Natural killer cell (primary cell): ENCODE measurements at places on chromosomes 5 and 9. TPM values are rescaled to one million over a fixed set of nuclear protein-coding genes. Genes with fewer than 3 reads are reported as not detected.

FAM163B gene
- total RNA-seq = not detected

PTGER4 gene
- total RNA-seq = 112 TPM

ATP10B gene
- total RNA-seq = not detected

LRRTM2 gene
- total RNA-seq = 0.43 TPM

FOXD4 gene
- total RNA-seq = not detected

DNA sequence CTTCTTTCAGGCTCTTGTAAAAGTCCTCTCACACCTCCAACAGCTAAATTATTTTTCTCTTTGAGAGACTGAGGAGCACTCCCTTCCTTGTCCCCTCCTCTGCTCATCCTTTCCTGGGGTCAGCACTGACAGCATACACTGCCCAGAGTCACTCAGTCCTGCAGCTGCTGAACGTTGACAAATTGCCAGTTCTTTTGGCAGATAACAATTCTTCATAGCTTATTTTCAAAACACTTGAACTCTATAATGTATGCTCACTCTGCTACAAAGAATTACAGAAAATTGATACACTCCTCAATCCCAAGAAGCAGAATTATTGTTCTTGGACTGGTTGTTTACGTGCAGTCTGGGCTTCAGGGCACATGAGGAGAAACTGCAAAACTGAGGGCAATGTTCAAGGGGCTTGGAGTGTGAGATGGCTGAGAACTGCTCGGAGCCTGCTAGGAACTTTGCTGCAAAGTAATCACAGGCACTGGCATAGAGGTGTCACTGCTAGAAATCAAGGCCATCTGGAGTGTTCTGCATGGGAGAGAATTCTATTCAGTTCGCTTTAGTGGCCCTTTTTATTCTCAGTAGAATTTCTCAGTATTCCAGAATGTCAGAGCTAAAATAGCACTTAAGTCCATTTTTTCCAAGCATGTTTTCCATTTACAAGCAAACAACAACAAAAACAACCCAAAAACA lies 96.4 kb upstream of the SPOCK1 start:
- H3K4me1 ChIP-seq = no peaks in the 10 kb centered on the region
- H3K36me3 ChIP-seq = no peaks in the 10 kb centered on the region
- H3K27ac ChIP-seq = no peak overlapping the region
- no peak for DNase-seq

DNA sequence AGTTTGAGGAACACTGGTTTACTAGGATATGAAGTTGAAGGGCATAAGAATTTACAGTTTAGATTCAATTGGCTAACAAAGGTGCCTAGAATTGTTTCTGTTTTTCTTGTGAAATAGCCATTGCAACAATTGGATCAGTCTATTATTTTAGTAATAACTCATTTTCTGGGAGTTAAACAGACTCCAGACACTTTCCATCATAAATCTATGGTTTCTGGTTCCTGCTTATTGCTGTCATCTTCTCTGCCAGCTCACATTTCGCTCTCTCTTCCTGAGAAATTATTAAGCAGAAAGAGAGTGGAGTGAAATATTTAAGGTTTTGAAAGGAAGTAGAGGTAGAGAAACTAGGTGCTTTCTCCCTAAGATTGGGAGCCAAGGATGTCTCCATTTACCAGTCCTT lies 165.1 kb upstream of the PRR16 start:
- no peaks in the 10 kb centered on the region for H3K27me3 ChIP-seq
- no peak for DNase-seq
- H3K36me3 ChIP-seq = no peaks in the 10 kb centered on the region
- no peak overlapping the region for H3K4me3 ChIP-seq
- H3K27ac ChIP-seq = no peak overlapping the region

GRCh38 chr5:56974241-56974640 lies 22.3 kb upstream of the MIER3 start:
- H3K4me1 ChIP-seq = no peaks in the 10 kb centered on the region
- no peaks in the 10 kb centered on the region for H3K36me3 ChIP-seq
- DNase-seq = no peak

GRCh38 chr9:107631788-107632187 lies 142.2 kb upstream of the KLF4 start:
- no peak for DNase-seq
- no peaks in the 10 kb centered on the region for H3K36me3 ChIP-seq
- H3K4me3 ChIP-seq = no peak overlapping the region
- no peaks in the 10 kb centered on the region for H3K4me1 ChIP-seq

GRCh38 chr9:109780453-109781033 lies 545 bp downstream of the PALM2AKAP2 start:
- no peak overlapping the region for H3K27ac ChIP-seq
- DNase-seq = no peak
- H3K4me1 ChIP-seq = no peaks in the 10 kb centered on the region
- no peak overlapping the region for H3K4me3 ChIP-seq

- no peak for DNase-seq
- H3K4me3 ChIP-seq = no peak overlapping the region
- no peaks in the 10 kb centered on the region for H3K27me3 ChIP-seq
- no peak overlapping the region for H3K27ac ChIP-seq
- H3K4me1 ChIP-seq = no peaks in the 10 kb centered on the region
- H3K36me3 ChIP-seq = no peaks in the 10 kb centered on the region
Measured at GRCh38 chr5:156716591-156717380, 133.3 kb upstream of the PPP1R2B start.

- H3K4me3 ChIP-seq = no peak overlapping the region
- H3K36me3 ChIP-seq = no peaks in the 10 kb centered on the region
- DNase-seq = no peak
- no peak overlapping the region for H3K27ac ChIP-seq
Measured at GRCh38 chr9:77997611-77998284, 33.9 kb downstream of the GNAQ start.

DNA sequence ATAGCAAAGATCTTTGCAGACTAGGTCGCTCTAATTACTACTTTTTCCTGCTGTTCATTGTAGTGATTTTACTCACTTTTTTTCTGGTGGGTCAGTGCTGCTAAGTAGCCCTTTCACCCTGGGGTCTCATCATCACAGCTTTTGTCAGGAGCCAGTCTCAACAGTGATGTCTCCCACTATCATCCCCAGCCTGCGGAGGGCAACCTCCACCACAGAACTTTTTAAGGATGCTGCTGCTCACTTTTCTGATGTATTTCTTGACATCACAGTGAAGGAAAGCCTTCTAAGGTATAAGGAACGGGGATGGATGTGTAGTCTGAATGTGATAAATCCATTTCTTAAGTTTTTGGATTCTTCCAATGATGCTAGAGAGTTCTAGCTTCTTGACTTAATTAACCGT lies 242.5 kb upstream of the RIOK2 start:
- no peak overlapping the region for H3K27ac ChIP-seq
- no peaks in the 10 kb centered on the region for H3K36me3 ChIP-seq
- peak; percentile 3 for DNase-seq

- H3K27ac ChIP-seq = no peak overlapping the region
- no peaks in the 10 kb centered on the region for H3K4me1 ChIP-seq
- no peaks in the 10 kb centered on the region for H3K36me3 ChIP-seq
- no peaks in the 10 kb centered on the region for H3K27me3 ChIP-seq
- no peak for DNase-seq
Measured at GRCh38 chr5:60458666-60459065, 241.3 kb downstream of the DEPDC1B start.

GRCh38 chr9:127390248-127390545 lies 6.8 kb upstream of the SLC2A8 start:
- no peak for DNase-seq
- H3K27me3 ChIP-seq = peaks cover 40% of the 10 kb centered on the region
- no peaks in the 10 kb centered on the region for H3K36me3 ChIP-seq
- peaks cover 18% of the 10 kb centered on the region for H3K4me1 ChIP-seq
- H3K4me3 ChIP-seq = no peak overlapping the region

DNA sequence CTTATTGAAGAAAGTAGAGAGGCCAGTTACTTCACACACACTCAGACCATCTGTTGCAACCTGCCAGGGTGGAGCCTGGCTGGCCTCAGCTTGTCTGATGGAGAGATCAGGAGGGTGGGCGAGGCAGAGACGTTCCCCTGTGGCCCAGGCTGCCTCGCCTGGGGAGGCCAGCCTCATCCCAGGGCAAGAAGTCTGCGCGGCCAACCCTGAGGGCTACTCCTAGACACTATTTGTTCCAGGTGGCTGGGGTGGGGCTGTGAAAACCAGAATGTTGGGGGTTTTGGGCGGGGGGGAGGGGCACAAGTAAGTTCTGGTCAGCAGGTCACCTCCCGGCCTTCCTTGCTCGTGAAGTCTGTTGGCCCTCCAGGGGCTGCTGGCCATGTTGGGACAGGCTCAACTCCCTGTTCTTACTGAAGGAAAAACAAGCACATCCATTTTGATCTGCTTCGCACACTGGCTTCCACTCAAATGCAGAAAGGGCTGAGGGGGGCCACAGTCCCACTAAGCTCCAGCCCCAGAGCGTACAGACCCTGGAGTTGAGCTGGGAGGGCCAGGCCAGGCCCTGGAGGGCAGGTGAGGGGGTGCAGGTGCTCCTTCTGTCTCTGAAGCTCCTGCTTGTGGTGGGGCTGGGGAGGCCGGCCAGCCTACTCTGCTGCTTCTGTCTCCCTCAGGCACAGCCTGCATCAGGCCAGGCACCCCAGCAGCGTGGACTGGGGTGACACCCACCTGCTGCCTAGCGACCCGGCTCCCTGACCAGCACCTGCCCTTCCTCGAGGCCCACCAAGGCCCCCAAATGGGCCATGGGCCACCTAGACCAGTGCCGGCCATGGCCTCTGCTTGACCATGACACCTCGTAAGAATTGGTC lies 46.6 kb downstream of the SECISBP2 start:
- peaks cover 26% of the 10 kb centered on the region for H3K36me3 ChIP-seq
- DNase-seq = no peak
- no peaks in the 10 kb centered on the region for H3K27me3 ChIP-seq
- no peak overlapping the region for H3K4me3 ChIP-seq

GRCh38 chr9:133187561-133188005 lies 21.5 kb downstream of the OBP2B start:
- no peak overlapping the region for H3K27ac ChIP-seq
- peaks cover 19% of the 10 kb centered on the region for H3K4me1 ChIP-seq
- no peaks in the 10 kb centered on the region for H3K27me3 ChIP-seq
- no peak overlapping the region for H3K4me3 ChIP-seq
- DNase-seq = no peak

DNA sequence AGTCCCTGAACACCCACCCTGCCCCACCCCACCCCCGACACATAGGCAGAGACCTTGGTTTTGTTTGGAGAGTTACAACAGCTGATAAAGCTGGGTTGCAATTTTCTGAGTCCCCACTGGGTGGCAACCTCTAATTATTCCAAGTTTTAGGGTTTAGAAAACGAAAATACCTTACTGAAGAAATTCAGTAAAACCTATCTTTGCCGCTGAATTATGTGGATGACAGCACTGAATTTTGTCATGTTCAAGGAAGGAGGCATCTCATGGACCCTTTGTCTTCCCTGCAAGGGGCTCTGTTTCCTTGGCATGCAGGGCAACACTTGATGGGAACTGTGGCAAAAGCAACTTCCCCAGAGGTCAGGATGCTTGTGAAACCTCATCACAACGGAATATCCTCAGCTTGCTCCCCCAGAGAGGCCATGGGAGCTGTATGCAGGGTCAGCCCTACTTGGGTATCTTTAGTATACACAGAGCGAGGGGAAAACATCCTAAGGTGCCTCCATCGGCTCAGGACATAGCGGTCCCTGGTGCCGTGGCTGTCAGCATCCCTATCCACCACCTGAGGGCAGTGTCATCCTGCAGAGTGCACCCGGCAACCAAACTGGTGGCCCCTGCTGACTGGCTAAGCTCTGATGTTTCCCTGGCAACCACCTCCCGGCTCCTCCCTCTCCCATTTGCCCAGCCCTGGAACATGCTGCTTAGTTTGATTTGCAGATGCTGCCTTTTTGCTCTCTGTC lies 123.1 kb downstream of the RXRA start:
- H3K4me3 ChIP-seq = no peak overlapping the region
- DNase-seq = peak; percentile 94
- no peaks in the 10 kb centered on the region for H3K27me3 ChIP-seq
- peaks cover 6% of the 10 kb centered on the region for H3K4me1 ChIP-seq
- no peaks in the 10 kb centered on the region for H3K36me3 ChIP-seq

- no peaks in the 10 kb centered on the region for H3K27me3 ChIP-seq
- no peak overlapping the region for H3K27ac ChIP-seq
- no peak overlapping the region for H3K4me3 ChIP-seq
- H3K4me1 ChIP-seq = no peaks in the 10 kb centered on the region
- no peaks in the 10 kb centered on the region for H3K36me3 ChIP-seq
Measured at GRCh38 chr5:165631235-165631634, 2125.8 kb downstream of the MAT2B start.

DNA sequence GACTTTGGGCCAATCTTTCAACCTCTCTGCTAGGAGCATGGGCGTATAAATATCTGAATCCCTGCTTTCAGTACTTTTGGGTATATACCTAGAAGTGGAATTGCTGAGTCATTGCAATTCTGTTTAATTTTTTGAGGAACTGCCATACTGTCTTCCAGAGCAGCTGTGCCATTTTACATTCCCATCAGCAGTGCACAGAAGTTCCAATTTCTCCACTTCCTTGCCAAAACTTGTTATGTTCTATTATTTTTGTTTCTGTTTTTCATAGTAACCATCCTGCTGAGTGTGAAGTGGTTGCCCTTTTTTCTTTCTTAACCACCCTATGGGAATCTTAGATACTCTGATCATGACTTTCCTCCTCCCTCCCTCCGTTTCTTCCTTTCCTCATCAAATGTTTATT lies 11.1 kb upstream of the CCIN start:
- H3K4me3 ChIP-seq = no peak overlapping the region
- peaks cover 32% of the 10 kb centered on the region for H3K36me3 ChIP-seq
- DNase-seq = no peak
- H3K4me1 ChIP-seq = peaks cover 14% of the 10 kb centered on the region
- H3K27ac ChIP-seq = no peak overlapping the region
- no peaks in the 10 kb centered on the region for H3K27me3 ChIP-seq

DNA sequence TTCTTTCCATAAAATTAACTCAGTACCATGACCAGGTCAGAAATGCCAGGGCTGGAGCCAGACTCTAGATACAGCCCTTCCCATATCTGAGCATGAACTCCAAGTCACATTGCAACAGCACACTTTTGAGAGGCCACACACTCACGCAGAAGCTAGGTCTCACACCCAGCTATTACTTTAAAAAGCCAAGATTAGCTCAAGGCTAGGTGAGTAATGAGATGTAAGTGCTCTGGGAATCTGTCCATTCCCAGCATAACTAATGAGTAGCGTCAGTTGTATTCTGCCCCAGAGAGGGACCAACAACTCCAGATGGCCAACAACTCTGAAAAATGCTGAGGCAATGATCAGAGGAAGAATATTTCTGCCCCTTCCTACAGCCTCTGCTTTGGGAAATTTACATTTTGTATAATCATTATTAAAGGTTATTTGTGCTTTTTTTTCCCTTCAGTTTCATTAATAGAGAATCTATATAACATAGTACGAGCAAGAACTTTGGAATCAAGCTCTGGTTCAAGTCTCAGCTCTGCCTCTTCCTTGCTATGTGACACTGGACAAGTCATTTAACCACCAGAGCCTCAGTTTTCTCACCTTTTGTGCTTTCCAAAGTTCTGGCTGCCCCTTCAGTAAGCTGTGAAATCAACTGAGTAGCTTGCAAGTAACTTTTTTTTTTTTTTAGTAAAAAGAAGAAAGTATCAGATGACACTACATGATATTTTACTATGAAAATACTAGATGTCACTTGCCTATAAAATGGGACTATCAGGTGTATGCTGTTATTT lies 118.3 kb downstream of the NR6A1 start:
- no peaks in the 10 kb centered on the region for H3K36me3 ChIP-seq
- no peak overlapping the region for H3K4me3 ChIP-seq
- H3K27me3 ChIP-seq = no peaks in the 10 kb centered on the region
- no peak overlapping the region for H3K27ac ChIP-seq

GRCh38 chr9:77864211-77864889 lies 167.3 kb downstream of the GNAQ start:
- no peaks in the 10 kb centered on the region for H3K4me1 ChIP-seq
- H3K36me3 ChIP-seq = no peaks in the 10 kb centered on the region
- no peak overlapping the region for H3K27ac ChIP-seq
- H3K27me3 ChIP-seq = no peaks in the 10 kb centered on the region
- DNase-seq = no peak
- H3K4me3 ChIP-seq = no peak overlapping the region
